ENCODE measurements at places on chromosomes 3 and 15.

DNA sequence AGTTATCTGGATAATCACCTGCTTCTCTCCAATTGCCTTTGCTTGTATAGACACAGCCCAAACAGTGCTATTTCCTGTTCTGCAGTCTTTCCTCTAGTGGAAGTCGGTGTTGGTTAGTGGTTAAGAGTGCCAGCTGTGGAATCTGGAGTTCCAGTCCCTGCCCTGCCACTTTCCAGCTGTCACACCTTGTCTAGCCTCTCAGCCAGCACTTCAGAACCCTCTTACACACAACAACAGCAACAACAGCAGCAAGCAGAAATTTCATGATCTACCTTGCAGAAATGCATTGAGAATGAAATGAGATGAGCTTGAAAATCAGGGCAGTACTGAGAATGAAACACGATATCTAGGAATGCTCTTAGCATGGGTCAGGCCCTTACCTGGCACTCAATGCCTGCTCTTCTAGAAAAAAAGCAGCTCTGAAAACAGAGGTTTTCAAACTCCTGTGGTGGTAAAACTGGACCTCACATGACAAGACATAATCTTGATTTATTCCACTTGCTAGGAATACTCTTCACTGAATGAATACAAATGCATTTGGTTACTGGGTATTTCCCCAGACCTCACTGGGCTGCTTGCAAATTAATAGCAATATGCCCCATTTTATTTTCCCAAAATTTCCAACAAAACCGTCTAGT lies 3.3 kb upstream of the WNT5A start:
- DNase-seq = no peak

DNA sequence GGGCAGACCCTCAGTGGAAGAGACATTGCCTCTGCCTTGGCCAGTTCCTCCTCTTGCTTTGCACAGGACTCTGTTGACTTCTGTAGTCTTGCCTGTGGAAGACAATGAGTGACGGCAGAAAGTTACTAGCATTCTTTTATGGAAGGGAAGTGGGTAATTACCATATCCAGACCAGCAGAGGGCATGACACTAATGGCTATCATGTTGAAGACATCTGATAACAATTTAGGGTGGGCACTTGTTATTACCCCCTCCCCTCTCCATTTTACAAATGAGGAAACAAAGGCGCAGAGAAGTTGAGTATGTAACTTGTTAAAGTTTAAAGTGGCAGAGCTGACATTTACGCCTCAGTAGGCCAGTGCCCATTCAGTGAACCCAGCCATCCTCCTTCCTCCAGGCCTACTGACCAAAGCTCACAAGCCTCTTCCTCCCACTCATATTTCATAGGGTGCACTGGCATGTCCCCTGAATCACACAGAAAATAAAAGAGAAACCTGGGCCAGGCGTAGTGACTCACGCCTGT lies 48.2 kb upstream of the FMN1 start:
- peak; percentile 53 for DNase-seq

- no peak for DNase-seq
Observed at GRCh38 chr3:198021320-198021719, 61.3 kb downstream of the LMLN start.

DNA sequence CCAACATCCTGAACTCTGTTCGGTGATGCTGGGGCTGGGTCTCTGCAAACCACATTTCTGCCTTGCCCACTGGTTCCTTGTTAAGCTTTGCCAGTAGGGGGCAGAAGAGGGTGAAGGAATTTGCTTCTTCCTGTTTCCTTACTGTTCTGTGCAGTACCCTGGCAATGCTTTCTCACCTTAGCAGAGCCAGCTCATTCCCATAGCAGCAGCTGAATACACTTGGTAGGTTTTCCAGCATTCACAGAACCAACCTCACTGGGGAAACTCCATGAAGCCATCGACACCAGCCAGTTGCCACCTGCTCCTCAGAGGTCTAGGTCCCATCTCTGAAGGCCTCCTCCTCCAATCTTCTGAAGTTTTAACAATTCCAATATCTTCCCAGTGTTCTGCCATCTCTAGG lies 308.4 kb downstream of the PDCD6IP start:
- DNase-seq = peak; percentile 26

DNA sequence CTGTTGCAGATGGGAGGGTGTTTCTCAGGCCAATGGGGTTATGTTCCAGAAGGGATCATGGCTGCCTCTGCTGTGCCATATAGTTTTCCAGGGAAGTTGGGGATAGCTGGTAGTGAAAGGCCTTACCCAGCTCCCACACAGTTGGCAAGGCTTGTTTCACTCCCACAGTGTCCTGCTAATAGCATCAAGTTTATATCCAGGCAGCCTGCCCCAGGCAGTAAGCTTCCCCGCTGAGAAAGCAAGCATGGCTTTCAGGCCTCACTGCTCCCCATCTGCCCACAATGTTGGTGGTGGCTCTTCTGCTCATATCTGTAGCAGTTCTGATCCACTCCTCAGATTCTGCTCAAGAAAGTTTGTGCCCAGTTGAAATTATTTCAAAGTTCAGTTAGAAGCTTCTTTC lies 50.9 kb upstream of the DCBLD2 start:
- DNase-seq = no peak

- no peak for DNase-seq
Observed at GRCh38 chr3:141507392-141508066, 20.7 kb downstream of the RASA2 start.

DNA sequence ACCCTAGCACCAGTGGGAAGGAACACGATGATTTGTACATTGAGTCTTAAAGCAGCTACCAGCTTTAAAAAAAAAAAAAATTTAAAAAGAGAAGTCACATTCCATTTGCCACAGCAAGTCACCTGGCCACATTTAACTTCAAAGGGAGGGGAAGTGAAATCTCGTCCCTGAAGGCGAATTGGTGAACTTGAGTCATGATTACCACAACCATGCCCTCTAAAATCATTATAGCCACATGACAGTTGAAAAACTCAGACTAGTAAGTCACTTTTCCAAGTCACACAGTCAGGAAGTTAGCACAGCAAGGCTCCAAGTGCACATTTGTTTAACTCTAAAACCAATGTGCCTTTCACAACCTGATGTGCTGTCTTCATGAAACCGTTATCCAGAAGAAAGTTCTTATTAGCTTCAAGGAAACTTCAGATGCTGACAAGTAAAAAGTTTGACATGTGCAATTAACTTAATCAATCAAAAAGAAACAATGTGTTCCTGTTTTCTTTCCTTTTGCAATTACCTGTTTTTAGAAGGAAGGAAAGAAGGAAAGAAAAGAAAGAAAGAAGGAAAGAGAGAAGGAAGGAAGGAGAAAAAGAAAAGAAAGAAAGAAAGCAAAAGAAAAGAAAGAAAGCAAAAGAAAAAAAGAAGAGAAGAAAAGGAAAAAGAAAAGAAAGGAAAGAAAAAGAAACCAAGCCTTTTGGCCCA lies 8.3 kb upstream of the THSD4 start:
- DNase-seq = no peak

GRCh38 chr3:48960841-48961413 lies 29.1 kb upstream of the P4HTM start:
- DNase-seq = no peak

DNA sequence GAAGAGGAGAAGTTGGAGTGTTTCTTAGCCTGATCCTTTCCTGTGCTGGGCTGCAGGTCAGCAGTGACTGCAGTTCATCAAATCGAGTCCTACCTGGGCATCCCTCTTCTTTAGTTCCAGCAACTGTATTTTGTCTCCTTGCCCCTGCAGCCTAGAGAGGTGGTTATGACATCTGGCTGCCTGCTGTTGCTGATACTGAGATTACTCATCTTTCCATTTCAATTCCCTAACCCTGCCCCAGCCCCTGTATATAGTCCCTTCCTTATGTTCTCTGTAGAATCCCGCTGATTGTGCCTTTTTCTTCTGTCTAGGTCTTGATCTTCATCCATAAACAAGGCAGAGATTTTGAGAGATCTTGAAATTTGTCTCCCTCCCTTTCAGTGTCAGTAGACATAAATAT lies 393.3 kb downstream of the EDEM1 start:
- DNase-seq = no peak

DNA sequence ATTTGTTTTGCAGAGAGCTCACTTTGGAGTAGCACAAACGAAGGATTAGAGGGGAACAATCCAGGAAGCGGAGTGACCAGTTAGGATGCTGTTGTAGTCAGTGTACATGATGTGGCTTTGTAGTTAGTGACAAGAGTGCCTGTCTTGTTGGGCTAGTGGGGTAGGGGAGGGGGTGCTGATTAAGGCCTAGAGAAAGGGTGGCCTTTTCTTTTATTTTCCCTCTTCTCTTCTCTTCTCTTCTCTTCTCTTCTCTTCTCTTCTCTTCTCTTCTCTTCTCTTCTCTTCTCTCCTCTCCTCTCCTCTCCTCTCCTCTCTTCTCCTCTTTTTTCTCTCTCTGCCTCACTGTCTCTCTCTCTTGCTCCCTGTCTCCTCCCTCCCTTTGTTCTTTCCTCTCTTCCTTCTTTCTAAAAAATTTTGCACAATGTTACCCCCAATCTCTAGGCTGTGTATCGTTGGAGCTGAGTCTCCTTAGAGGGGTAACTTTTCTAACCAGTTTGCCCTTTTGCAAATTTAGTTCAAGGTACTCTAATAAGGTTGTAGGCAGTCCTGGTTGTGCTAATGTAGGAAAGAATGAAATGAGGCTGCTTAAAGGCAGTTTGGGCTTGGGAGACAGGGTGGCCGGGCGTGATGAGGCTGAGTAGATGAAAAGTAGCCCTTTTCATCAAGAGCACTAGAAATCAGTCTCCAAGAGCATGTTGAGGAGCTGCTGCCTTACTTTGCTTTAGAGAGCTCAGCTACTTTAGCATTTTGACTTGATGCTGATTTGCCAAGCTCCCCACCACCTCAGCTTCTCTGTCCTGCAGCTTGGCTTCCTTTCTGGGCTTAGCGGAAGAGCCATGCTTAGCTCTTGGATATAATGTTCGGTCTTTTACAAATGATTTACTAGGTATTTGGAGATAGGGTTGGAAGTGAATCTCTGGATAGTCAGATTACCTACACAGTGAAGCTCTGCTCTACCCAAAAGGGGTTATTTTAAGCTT lies 58.6 kb downstream of the SV2B start:
- DNase-seq = no peak

- DNase-seq = no peak
Observed at GRCh38 chr3:161339517-161340500, 31.5 kb downstream of the SPTSSB start.

GRCh38 chr3:17542591-17542990 lies 199.8 kb downstream of the TBC1D5 start:
- no peak for DNase-seq

GRCh38 chr3:37283011-37283410 lies 108.6 kb upstream of the LRRFIP2 start:
- DNase-seq = no peak

Measured in kidney capillary endothelial cell (primary cell).